Neural crest cell (in vitro differentiated cells): ENCODE measurements at places on chromosomes 1 and 21. TPM values are rescaled to one million over a fixed set of nuclear protein-coding genes. Genes with fewer than 3 reads are reported as not detected.
A peak's percentile ranks its signal among the peaks of the same experiment; 100 is the strongest.

The FCN3 gene
- not detected in 2 replicates for total RNA-seq

DNA sequence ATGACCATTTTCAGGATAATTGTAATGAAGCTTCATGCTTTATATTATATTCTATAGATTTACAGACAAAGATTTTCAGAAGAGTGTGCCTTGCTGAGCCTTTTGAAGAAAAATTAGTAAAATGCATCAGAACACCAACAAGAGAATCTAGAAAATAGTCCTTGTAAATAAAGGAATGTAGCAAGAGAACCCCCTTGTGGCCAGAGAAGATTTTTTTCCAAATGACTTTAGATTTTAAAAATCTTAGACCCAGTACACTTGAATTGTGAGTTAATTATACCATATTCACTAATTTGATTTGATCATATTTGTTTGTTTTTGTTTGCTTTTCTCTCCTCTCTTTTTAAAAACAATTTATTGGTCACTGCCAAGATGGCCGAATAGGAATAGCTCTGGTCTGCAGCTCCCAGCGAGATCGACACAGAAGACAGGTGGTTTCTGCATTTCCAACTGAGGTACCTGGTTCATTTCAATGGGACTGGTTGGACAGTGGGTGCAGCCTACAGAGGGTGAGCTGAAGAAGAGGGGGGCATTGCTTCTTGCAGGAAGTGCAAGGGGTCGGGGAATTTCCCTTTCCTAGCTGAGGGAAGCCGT lies 12.8 kb upstream of the IFI44L start:
- no peaks in the 10 kb centered on the region for H3K36me3 ChIP-seq
- H3K4me1 ChIP-seq, result no peaks in the 10 kb centered on the region
- peaks cover 11% of the 10 kb centered on the region for H3K27me3 ChIP-seq
- no peak for DNase-seq
- H3K27ac ChIP-seq, result no peak overlapping the region
- H3K4me3 ChIP-seq, result no peak overlapping the region

DNA sequence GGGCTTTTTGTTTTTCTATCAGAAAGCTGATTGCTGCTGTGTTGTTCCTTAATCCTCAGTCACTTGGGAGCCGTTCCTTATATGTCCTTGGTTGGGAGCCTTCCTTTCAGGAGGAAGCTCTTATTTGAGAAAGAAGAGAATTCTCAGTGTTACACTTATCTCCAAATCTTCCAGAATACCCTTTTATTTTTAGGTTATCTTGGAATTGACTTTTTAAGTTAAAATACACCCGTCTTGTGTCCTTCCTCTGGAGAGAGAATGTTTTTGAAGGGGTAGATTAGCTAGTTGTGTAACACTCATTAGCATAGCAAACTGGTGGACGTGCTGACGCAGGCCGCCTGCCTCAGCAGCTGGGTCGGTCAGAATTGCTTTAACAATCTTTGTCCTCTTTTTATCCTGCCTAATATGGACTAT lies 42.1 kb downstream of the LRRC8B start:
- no peak for DNase-seq
- no peak overlapping the region for H3K27ac ChIP-seq
- peaks cover 19% of the 10 kb centered on the region for H3K36me3 ChIP-seq
- H3K27me3 ChIP-seq, result no peaks in the 10 kb centered on the region

DNA sequence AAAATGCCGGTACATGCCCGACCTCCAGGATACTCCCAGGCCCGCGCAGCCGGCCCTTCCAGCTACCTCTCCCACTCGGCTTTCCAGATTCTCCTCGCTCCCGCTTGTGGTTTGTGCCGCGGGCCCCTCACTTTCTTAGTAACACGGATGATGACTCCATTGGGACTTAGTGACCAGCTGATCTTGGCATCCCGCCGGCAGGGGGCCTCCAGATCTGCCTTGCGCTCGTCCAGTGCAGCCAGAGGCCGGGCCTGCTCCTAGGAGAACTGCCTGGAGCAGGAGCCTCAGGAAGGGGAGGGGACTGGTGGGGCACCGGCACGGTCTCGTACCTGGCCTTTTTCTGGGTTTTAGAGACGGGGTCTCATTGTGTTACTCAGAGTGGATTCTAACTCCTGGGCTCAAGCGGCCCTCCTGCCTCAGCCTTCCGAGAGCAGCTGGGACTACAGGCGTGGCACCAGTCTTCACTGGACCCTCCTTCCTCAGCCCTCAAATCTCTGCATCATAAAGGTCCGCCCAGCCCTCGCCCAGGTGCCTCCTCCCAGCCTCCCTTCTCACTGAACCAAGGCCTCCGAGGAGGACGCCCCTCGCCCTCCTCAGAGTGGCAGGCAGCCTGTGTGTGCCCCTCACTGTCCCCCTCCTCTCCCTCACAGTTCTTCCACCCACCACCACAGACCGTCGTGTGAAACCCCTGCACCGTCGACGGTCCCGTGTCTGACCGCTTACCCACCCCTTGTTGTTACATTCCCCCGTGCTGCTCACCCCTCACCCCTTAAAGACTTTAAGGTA lies 78.6 kb downstream of the SLC25A24 start:
- H3K27me3 ChIP-seq, result peaks cover 18% of the 10 kb centered on the region
- H3K27ac ChIP-seq, result no peak overlapping the region
- no peak overlapping the region for H3K4me3 ChIP-seq

DNA sequence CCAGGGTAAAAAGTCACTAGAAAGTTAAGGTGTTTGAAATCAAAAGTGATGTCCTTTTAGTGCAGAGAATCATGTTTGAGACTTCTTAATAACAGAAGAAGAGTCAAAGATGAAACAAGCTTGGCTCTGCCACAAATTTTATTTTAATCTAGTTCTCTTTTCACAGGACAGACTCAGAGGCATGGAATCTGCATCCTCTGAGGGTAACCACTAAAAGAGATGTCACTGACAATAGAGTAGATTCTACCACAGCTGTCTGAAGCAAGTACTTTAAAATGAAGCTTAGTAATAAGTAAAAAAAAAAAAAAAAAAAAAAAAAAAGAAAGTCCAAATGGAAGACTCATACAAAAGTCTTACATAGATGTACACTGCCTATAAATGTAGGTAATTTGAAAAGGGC lies 519.7 kb upstream of the PRMT6 start:
- H3K4me3 ChIP-seq, result no peak overlapping the region
- no peak overlapping the region for H3K27ac ChIP-seq
- no peak for DNase-seq
- H3K36me3 ChIP-seq, result peaks cover 8% of the 10 kb centered on the region
- no peaks in the 10 kb centered on the region for H3K27me3 ChIP-seq

DNA sequence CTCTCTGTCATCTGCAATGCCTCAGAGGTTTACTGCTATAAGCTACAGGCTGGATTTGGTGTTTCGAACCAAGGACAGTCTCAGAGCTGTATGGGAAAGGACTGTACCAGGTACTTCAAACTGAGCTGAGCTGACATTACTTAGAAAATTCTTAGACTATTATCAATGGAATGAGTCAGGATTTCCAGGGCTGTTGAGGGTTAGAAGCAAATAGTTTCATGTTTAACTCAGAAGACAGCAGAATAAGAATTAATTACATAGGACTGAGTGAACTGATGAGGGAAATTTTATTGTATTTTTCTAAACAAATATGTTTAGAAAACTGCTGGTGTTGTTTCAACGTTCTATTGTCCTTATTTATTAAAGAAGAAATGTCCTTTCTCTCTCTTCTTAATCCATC lies 74.3 kb upstream of the CAPZB start:
- H3K4me1 ChIP-seq, result no peaks in the 10 kb centered on the region
- no peak overlapping the region for H3K4me3 ChIP-seq
- no peak for DNase-seq
- no peak overlapping the region for H3K27ac ChIP-seq
- peaks cover 26% of the 10 kb centered on the region for H3K27me3 ChIP-seq

DNA sequence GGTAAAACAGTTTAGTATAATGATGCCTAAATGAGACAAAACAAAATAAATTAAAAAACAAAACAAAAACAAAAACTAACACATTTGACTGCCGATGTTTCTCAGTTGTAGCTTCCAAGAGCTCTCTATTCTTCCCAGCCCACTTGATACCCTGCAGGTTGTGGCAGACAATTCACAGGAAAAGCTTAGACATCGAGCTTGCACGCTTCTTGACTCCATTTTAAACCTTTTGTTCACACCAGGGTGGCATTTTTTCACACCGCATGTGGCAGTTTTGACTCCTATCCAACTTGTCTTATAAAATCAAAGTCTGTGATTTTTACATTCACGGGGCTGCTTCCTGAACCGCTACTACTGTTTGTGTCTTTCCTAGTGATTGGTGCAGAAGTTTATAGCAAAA lies 575.9 kb downstream of the USP25 start:
- H3K27ac ChIP-seq, result peak overlapping the region; percentile 97
- no peaks in the 10 kb centered on the region for H3K27me3 ChIP-seq
- H3K4me1 ChIP-seq, result peaks cover 68% of the 10 kb centered on the region

DNA sequence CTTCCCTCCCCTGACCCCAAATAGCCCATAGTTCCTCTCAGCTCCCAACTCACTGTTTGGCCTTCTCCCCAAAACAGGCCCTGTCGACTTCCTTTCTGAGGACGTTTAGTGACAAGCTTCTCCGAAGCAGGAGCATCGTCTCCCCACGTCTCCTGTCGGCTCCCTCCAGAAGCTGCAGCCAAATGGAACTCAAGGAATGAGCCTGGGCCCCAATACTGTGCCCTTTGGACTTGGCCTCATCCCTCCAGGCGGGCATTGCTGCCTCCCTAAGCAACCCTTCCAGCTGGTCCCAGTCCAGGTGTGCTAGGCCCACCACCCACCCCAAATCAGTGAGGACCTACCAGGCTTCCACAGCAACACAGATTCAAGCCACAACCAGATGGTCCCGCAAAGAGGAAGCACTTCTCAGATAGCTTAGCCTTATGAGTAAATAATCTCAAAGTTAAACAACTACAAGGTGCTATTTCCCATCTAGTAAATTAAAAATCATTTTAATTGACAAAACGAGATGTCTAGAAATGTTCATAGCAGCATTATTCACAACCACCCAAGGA lies 33.0 kb downstream of the ACOT7 start:
- H3K27me3 ChIP-seq, result no peaks in the 10 kb centered on the region
- peaks cover 40% of the 10 kb centered on the region for H3K4me1 ChIP-seq
- peak overlapping the region; percentile 43 for H3K27ac ChIP-seq
- DNase-seq, result no peak
- H3K36me3 ChIP-seq, result peaks cover 10% of the 10 kb centered on the region
- no peak overlapping the region for H3K4me3 ChIP-seq

DNA sequence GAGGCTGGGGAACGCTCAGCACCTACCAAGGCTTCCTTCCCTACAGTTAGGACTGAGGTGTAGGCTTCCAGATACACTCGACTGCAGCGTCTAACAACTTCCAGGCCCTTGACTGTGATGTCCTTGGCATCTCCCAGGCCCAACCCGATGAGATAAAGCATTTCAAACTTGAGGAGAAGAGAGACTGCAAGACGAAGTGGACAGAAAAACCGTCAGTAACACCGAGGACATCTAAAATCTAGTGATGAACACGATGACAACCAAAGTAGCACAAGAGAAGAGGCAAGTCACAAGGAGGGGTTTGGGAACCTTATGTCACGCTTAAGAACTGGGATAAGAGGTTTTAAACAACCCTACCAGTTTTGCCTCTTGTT lies 314 bp downstream of the DPH5 start:
- DNase-seq, result no peak
- H3K4me1 ChIP-seq, result peaks cover 39% of the 10 kb centered on the region
- peak overlapping the region; percentile 99 for H3K4me3 ChIP-seq

- no peaks in the 10 kb centered on the region for H3K27me3 ChIP-seq
- DNase-seq, result no peak
- no peak overlapping the region for H3K4me3 ChIP-seq
- H3K27ac ChIP-seq, result peak overlapping the region; percentile 58
Observed at GRCh38 chr1:156801409-156802121, 15.1 kb downstream of the SH2D2A start.

The CNR2 gene
- not detected in 2 replicates for total RNA-seq

DNA sequence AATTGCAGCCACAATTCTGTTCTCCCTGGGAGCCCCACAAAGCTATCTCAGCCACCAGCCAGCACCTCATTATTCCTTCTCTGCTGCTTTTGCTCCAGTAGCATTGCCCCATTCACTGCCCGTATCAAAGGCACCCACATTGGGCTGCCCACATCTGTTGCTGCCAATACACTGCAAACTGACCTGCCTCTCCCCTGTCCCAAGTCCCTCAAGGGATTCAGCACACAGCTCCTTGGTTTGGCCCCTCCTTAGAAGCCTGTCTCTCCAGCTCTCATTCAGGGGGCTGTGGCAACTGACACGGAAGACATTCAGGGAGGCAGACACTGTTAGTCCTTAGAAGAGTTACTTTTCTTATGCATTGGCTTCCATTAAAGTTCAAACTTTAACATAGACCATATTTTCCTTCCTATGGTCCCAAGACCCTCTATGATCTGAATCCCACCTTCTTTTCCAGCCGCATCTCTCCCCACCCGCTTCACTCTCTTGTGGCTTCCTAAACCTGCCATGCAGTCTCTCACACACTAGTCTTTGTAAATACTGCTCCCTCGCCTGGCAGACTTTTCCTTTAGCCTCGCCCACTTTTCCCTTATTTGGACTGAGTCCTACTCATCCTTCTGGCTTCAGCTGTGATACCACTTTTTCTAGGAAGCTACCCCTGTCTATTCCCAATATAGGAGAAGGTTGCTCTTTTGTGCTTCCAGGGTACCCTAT lies 19.3 kb upstream of the KLHDC8A start:
- no peak overlapping the region for H3K27ac ChIP-seq
- H3K36me3 ChIP-seq, result no peaks in the 10 kb centered on the region

The NEGR1 gene
- total RNA-seq, result 0.58 and 1.1 TPM in 2 replicates

DNA sequence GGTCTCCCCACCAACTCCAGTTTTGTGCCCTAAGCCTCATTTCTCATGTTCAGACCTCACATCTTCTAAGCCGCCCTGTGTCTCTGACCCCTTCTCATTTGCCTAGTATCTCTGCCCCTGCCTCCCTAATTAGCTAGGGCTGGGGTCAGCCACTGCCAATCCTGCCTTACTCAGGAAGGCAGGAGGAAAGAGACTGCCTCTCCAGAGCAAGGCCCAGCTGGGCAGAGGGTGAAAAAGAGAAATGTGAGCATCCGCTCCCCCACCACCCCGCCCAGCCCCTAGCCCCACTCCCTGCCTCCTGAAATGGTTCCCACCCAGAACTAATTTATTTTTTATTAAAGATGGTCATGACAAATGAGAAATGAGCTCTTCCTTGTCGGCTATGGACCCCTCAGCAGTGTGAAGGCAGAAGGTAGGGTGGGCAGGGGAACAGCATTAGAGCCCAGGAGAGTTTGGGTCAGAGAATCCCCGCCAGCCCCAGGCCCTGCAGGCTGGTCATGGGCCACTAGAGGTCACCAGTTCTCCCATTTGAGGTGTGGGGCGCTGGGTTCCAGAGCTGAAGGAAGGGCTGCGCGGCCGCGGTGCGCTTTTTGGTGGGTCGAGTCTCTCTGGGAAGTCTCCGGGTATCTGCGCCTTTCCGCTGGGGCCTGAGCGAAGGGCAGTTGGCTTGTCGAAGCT lies 11.5 kb downstream of the ADAMTSL4 start:
- DNase-seq, result peak; percentile 87
- H3K4me3 ChIP-seq, result peak overlapping the region; percentile 91
- no peaks in the 10 kb centered on the region for H3K27me3 ChIP-seq
- H3K27ac ChIP-seq, result peak overlapping the region; percentile 84

The IL6R gene
- total RNA-seq, result 0.07 and 0.09 TPM in 2 replicates
